Activated T-cell treated with anti-CD3 and anti-CD28 coated beads for 1 hour (primary cell): ENCODE measurements at places on chromosomes 3 and 15.

DNA sequence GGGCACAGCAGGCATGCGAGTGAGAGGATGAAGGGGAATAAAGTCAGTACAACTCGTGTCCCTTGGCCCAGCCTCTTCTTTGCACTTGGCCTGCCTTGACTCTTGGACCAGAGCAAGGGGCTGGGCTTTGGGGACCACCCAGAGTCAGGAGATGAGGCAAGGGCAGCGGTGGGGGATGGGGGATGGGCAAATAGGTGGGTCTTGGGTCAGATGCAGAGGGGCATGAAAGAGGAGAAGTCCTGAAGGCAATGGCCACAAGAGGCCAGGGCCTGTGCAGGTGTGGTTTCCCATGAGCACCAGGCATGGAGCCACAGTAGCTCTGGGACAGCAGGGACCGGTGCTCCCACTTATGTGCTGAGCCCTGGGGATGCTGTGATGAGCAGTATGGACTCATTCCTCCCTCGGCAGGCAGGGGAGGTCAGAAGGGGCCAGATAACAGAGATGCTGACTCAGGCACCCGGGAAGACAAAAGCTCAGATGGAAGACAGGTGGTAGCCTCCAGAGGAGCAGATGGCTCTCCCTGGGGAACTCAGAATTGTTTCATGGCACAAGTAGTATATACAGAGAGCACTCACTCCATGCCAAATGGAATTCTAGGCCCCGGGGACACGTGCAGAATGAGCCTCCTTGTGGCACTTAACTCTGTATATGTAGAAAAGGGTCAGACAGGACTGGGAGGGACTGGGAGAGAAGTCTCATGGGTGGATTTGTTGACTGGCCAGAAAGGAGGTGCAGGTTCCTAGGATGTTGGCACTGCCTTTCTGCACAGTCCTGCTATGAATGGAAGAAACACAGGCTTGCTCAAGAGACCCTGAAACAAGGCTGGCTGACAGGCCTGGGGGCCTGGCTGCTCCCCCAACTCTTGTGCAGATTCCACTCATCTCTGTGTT lies 14.3 kb downstream of the ZBTB47 start:
- no peak for DNase-seq

GRCh38 chr15:66284271-66284670 lies 9.1 kb upstream of the DIS3L start:
- DNase-seq = no peak

DNA sequence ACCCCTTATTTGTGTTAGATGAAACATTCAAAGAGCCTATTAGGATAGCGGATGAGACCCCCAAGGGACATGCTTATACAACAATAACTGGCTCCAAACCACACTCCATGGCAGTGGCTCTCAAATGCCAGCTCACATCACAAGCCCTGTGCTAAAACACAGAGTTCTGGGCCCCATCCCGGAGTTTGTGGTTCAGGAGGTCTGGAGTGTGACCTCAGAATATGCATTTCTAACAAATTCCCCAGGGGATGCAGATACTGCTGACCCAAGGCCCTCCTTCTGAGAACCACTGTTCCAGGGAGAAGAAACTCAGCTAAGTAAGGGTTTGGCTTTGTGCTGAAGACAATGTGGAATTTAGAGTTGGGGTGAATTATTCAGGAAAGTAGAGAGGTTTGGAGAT lies 3.6 kb downstream of the CCRL2 start:
- DNase-seq = no peak

GRCh38 chr3:134423153-134423552 lies 48.9 kb upstream of the AMOTL2 start:
- no peak for DNase-seq

DNA sequence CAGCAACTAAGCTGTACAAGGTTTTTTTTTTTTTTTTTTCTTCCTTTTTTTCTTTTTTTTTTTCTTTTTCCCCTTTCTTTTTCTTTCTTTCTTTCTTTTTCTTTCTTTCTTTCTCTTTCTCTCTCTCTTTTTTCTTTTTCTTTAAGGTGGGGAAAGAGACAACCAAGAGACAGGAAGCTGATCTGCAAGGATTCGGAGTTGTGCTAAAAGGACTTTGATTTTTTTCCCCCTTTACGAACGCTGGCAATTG lies 148 bp downstream of the RBMS3 start:
- no peak for DNase-seq

- no peak for DNase-seq
Observed at GRCh38 chr3:181880331-181880730, 168.6 kb downstream of the SOX2 start.

DNA sequence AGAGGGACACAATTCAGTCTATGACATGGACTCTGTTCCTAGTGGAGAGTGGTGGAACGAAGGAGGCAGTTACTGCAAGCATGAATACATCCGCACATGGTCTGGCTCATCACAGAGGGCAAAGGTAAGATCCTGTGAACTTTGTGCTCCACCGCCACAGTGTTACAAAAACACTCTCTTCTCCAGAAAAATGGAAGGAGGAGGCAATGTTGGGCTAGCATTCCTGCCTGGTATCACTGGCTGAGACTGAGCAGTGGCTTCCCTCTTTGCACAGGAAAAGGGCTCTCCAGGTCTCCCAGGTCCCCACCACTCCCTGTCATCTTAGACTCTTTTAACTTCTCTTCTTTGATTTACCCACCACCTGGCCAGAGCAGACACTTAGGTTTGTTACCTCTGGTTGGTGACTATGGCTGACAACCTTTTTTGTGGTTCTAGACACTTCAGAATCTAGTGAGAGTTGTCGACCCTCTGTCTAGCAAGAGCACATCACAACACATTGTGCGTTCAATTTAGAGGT lies 1.5 kb upstream of the EEFSEC start:
- no peak for DNase-seq

- no peak for DNase-seq
Observed at GRCh38 chr3:132657869-132658747, 1.5 kb downstream of the ACAD11 start.

DNA sequence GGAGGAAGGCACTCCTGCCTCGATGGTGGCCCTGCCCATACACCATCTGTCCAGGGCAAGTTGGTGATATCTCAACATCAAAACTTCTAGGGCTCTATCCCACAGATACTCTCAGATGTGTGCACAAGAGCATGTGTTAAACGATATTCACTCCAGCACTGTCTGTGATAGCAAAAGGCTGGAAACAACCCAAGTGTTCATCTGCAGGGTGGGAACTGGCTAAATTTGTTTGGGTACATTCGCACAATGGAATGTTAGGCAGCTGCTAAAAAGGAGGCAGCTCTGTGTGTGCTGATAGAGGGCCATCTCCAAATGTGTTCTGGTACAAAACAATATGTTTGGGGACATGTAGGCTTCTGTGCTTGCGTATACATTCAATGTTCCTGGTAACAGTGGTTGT lies 19.8 kb downstream of the IGDCC4 start:
- DNase-seq = no peak

- no peak for DNase-seq
Observed at GRCh38 chr3:186464424-186465093, 79.6 kb downstream of the CRYGS start.

DNA sequence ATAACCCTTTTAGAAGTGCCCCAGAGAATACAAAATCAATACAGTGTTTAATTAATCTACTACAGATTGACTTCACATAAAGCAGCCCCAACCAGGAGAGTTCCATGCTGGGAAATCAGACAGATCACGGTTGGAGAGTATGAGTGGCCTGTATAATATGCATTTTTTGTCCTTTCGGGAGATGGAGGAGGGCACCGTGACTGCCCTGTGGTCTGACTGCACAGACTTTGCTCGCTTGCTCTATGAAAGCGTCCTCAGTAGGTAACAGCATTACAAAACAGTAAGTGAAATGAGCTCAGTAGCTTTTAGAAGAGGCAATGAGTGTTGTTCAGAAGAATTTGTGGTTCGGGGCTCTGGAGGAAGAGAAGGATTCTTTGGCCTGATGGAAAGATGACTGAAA lies 34.2 kb upstream of the SKIL start:
- DNase-seq = no peak

DNA sequence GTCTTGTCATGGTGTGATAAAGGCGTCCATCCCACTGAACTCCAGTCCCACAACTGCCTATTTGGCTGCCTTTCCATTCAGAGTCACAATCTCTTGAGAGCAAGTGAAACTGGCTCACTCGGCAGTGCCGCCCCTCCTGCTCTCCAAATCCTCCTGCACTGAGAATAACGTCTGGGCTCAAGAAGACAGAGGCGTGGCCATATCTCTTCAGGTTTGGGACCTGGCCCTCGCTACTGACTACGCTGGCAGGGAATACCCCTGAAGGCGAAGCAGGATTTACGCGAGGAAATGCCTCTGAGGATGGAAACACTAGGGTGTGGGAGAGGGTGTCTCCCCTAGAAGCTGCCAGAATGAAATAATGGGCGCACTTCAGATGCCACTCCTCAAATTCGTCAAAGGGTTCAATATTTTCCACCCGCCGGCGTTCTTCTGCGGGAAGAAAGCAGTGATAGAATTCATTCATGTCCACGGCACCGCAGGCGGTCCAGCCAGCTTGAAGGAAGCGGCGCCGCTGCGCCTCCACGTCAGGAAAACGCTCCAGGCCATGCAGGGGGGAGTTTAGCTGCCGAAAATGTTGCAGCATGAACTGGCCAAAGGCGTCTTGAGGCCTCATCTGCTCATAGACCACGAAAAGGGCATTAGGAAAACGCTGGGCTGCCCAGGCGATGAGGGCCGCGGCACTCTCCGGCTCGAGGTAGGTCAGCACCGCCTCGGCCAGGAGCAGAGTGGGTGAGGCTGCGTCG lies 985 bp downstream of the LCMT2 start:
- no peak for DNase-seq

DNA sequence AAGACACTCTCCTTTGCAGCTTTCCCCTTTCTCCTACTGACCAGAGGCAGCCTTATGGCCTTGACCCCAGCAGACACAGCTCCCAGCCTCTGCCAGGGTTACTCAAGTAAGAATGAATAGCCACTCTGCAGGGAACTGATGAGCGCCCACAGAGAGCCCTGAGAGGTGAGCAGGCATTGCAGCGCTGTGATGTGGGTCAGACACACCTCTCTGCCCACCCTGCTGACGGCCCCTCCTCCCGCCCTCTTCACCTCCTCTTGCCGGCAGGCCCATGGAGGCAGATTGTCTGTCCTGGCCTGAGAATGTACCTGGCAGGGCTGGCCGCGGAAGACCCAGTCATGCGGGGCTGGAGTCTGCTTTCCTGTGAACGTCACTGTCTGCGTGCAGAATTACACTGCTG lies 512.6 kb upstream of the PPP2R3A start:
- DNase-seq = no peak

- no peak for DNase-seq
Observed at GRCh38 chr3:153443961-153444360, 281.9 kb downstream of the RAP2B start.

DNA sequence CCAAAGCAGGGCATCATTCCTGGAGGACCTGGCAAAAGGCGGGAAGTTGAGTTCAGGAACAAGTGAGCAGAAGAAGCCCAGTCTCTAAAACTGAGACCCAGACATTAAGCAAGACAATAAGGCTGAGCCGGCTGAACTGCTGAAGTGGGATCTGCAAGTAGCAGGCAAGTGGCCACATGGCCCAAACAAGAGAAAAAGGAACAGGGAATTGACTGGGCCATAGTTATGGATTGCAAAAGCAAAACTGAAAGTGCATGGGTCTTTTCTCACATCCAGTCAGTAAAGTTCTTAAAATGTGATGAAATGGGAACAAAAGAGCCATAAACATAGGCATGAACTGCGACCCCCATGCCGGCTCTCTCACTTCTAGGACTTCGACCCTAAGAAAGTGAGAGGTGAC lies 101.2 kb downstream of the SCN11A start:
- no peak for DNase-seq

GRCh38 chr15:38668898-38669391 lies 104.3 kb upstream of the RASGRP1 start:
- DNase-seq = no peak

- DNase-seq = no peak
Observed at GRCh38 chr15:31502541-31503229, 176.1 kb downstream of the KLF13 start.

GRCh38 chr3:176951586-176952292 lies 245.5 kb downstream of the TBL1XR1 start:
- no peak for DNase-seq

GRCh38 chr3:71583566-71584393 lies at the start of gene FOXP1:
FOXP1 (minus strand) TSS chr3:71583728; CDS start chr3:71198381, 385,347 bp downstream.
- DNase-seq = peak; percentile 48

DNA sequence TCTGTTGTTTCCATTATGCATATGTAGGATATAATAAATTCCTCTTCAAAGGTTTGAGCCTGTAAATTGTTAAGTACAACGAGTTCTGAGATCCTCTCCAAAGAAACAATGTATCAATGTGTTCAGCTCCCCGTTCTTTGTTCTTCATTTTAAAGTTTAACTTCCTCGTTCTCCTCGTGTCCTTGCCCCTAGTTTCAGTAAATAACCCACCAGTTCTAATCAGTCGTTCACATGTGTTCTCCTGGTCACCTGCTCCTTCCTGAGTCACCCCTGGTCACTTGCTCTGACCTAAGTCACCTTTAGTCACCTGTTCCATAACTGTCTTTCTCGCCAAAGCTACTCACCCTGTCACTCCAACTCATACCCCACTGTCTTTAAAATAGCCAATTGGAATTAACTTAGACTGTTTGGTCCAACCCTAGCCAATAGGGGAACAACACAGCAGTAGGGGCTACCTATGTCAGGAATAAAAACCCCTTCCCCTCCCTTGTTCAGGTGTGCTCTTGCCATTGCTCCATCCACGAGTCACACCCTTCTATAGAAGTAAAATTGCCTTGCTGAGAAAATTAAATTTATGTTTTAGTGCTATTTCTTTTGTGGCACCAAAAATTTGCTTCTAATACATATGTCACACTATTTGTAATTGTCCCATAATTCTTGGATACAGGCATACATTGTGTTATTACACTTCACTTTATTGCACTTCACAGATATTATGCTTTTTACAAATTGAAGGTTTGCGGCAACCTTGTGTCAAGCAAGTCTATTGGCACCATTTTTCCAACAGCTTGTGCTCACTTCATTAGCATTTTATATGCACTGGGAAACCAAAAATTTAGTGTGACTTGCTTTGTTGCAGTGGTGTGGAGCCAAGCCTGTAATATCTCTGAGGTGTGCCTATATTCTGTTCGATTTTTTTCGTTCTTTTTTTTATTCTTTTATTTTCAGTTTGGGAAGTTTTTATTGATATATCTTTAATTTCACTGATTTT lies 15.3 kb upstream of the MCF2L2 start:
- no peak for DNase-seq

- no peak for DNase-seq
Observed at GRCh38 chr15:47866446-47866845, 149.1 kb downstream of the SEMA6D start.

DNA sequence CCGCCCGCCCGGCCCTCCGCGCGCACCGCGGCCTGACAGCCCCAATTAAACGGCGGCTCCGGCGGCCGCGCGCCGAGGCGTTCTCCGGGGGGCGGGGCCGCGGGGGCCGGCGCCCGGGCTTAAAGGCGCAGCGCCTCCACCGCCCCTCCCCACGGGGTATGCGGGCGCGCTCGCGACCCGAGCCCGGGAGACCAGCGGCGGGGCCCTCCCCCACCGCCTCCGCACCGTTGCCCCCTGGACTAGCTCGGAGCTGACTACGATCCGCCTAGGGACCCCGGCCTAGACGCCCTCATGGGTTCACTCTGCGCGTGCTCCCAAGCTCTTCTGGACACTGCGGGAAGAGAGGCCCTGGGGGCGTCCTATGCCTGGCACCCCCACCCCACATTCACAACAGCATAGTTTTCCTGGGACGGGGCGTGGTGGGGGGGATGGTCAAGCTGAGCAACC lies at the start of gene DUSP7:
Gene DUSP7, minus strand, starts transcription at position 51 of the 447 bp plus-strand sequence. CDS start 205 bp downstream, outside the sequence.
- peak; percentile 65 for DNase-seq

- no peak for DNase-seq
Observed at GRCh38 chr3:31367518-31367917, 165.2 kb upstream of the STT3B start.
